ENCODE measurements at places on chromosomes 6 and 20. TPM values are rescaled to one million over a fixed set of nuclear protein-coding genes. Genes with fewer than 3 reads are reported as not detected.

The JAG1 gene
- 12.3 TPM for total RNA-seq

The CST9L gene
- total RNA-seq = not detected

The RMND1 gene
- total RNA-seq = 10.6 TPM

The PLAGL2 gene
- 13.5 TPM for total RNA-seq

The FAM120B gene
- 39.9 TPM for total RNA-seq

The RAB44 gene
- 12.9 TPM for total RNA-seq

The PHACTR1 gene
- 5.2 TPM for total RNA-seq

The KIF6 gene
- not detected for total RNA-seq

The PTK6 gene
- total RNA-seq = 0.16 TPM

The HCRTR2 gene
- total RNA-seq = not detected

The NMBR gene
- total RNA-seq = not detected

The CLPSL1 gene
- total RNA-seq = not detected

The COL9A3 gene
- total RNA-seq = not detected

The LBP gene
- total RNA-seq = not detected

The TTK gene
- 1.7 TPM for total RNA-seq

The ADGRF1 gene
- total RNA-seq = not detected

All from natural killer cell (primary cell).